Naive thymus-derived CD8-positive, alpha-beta T cell (primary cell): ENCODE measurements at places on chromosomes 5 and 9.
A peak's percentile ranks its signal among the peaks of the same experiment; 100 is the strongest.

DNA sequence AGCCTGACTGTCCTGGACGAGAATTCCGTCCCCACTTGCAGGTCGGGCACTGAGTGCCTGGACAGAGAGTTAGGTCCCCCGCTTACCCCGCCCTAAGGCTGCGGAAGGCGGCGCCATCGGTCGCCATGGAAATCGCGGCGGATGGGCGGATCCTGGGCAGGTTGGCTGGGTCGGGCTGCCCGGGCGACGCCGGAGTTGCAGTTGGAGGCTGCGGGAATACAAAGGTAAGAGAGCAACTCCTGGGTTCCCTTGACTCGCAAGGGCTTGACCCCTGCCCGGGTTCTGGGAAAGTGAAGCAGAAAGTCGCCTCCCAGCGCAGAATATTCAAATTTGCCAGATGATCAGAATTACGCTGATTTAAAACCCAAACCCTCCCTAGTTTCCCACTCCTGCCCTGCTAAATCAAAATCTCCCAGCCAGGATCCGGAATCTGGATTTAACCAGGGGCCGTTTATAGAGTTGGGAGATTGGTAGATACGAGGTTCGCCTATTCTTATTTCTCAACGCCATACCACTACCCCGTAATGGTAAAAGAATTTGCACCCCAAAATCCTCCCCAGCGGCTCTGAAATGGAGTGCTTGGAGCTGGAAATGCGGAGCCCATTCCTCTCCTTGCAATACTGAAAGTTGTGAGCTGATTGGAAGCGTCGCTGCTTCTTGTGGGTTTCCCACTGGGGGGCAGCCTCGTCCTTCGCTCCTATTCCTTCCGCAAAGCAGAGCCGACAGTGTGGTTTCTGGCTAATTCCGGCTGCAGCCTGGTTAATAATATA, 156.4 kb upstream of the RASEF start:
- no peak for DNase-seq

DNA sequence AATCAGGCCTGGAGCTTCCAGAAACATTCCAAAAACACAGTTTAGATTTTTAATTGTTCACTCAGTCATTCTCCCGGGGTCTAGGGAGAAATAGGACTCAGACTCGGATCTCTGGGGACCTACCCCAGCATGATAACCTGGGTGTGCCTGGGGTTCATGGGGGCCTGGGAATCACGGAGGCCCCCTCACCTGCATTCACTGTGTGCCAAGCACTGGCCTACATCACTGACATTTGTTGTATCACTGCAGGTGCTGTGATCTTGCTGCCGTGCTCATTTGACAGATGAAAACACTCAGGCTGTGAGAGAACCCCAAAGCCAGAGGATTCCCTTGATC, 22.8 kb upstream of the ZBTB43 start:
- DNase-seq = no peak

- no peak for DNase-seq
Measured at GRCh38 chr5:180208435-180209081, 453 bp downstream of the RASGEF1C start.

GRCh38 chr9:15543047-15543813, 9.6 kb upstream of the CCDC171 start:
- DNase-seq = no peak

DNA sequence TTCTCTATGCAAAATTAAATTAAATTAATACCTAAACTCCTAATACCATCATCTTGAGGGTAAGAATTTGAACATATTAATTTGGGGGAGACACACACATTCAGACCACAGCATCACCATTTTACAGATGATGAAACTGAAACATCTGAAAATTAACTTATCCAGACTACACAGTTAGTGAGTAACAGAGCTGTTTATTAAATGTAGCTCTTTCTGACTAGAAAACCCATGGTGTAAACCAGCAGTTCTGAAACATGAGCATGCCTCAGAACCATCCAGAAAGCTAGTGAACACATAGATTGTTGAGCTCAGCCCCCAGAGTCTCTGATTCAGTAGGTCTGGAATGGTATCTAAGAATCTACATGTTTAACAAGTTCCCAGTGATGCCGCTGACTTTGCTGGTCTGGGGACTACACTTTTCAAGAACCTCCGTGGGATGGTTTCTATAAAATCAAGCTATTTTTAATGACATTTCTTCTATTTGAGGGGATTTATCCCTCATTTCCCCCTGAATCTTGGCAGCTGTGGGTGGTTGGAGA, 113.5 kb downstream of the RORB start:
- no peak for DNase-seq

DNA sequence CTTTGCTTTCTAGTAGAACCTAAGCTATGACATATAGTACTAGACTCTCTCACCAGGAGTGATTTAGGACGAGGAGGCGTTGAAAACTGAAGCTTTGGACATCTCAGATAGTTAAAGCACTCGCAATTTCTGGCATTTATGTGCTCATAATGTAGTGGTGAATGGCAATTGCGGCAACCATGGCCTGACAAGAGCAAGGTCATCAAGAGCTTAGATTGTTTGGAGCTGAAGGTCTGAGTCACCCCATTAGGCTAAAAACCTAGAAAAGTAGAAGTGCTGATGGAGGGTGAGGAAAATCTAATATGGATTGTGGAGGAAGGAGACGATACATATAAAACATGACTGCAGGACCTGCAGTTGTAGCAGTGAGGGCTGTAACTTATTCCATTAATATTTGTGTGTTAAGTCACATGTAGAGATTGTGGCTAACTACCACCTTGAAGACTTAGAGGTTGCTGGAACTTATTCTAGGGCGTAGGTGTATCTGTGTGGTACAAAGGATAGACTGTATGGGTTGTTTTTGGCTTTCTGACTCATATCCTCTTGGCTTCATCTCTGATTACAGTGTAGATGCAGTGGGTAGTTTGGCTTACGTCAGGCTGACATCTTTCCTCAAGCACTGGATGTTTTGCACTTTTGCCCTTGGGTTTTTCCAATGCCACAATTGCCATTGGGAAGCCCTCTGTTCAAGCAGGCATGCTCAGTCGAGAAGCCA, 138.9 kb upstream of the CDKN2B start:
- DNase-seq = no peak

DNA sequence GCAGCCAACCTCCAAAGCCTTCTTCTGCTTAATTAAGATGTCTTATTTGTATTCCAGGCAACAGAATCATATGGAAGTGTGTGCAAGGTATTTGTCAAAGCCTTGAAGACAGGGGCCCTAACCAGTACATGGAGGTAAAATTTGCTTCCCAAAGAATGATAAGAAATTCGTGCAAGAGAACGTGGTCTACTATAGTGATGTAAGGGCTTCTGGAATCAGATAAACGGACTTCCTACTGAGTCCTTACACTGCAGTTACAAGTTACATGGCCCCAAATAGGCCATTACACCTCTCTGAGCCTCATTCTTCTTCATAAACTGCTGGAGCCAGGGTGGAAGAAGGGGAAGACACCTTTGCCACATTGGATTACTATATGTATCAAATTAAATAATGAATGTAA, 15.9 kb upstream of the ISOC1 start:
- DNase-seq = no peak

GRCh38 chr5:110038297-110038997, 348.7 kb downstream of the MAN2A1 start:
- no peak for DNase-seq

DNA sequence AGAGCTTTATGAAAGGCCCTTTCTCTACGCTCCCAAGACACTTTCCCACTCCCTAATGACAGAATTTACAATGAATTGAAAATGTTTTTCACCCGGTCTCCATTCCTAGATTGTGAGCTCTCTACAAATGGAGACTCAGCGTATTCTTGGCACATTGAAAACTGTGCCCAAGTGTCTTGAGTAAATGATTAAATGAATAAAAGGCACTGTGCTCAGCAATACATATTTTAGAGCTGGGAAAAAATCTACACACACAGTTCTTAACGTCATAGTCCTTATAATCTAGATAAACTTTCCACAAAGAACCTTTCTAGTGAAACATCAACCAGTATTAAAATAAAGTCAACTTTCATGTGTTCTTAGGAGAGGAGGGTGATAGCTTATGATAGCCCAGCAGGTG, 634.0 kb downstream of the RAB3C start:
- no peak for DNase-seq

DNA sequence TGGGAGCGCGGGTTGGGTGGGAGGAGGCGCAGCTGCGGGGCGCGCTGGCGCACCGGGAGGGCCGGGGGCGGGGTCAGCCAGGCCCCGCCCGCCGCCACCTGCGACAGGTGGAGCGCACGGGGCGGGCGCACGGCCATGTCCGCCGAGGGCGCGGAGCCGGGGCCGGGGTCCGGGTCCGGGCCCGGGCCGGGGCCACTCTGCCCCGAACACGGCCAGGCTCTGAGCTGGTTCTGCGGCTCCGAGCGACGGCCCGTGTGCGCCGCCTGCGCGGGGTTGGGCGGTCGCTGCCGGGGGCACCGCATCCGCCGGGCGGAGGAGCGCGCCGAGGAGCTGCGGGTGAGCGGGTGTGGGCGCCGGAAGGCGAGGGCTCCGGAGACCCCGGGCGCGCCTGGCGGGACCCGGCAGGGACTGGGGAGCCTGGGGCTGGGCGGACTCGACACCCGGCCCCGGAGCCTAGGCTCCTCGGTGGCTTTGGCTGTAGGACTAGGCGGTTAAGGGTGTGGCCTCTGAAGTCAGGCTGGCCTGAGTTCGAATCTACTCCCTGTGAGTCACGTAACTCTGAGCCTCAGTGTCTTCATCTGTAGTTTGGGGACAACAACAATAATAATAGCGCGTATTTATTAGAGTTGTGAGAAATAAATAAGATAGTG, at the start of gene BSPRY:
BSPRY (plus strand) TSS at position 97 of the 650 bp plus-strand sequence; CDS start at position 136, 39 bp downstream.
- DNase-seq = peak; percentile 49
